Stimulated activated CD8-positive, alpha-beta memory T cell treated with anti-CD3 and anti-CD28 coated beads, Interleukin-15, amount 100 ng/mL, for 48 hours (primary cell): ENCODE measurements at places on chromosomes 11 and 22.

DNA sequence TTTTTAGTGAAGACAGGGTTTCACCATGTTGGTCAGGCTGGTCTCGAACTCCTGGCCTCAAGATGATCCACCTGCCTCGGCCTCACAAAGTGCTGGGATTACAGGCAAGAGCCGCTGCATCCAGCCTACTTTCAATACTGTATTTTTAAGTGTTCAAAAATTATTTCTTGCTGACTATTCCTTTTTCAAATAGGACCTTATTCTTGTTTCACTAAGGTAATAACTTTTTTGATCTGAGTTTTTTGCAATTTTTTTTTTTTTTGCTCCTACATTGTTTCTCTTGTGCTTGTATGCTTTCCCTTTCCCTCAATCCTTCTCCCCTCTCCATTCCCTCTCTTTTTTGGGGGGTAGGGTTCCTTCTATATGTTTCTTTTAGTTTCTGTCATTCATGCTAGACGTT is 73.1 kb downstream of the FAM168A start:
- no peak for DNase-seq

GRCh38 chr11:74714904-74715303 is 16.3 kb downstream of the CHRDL2 start:
- DNase-seq, result no peak

DNA sequence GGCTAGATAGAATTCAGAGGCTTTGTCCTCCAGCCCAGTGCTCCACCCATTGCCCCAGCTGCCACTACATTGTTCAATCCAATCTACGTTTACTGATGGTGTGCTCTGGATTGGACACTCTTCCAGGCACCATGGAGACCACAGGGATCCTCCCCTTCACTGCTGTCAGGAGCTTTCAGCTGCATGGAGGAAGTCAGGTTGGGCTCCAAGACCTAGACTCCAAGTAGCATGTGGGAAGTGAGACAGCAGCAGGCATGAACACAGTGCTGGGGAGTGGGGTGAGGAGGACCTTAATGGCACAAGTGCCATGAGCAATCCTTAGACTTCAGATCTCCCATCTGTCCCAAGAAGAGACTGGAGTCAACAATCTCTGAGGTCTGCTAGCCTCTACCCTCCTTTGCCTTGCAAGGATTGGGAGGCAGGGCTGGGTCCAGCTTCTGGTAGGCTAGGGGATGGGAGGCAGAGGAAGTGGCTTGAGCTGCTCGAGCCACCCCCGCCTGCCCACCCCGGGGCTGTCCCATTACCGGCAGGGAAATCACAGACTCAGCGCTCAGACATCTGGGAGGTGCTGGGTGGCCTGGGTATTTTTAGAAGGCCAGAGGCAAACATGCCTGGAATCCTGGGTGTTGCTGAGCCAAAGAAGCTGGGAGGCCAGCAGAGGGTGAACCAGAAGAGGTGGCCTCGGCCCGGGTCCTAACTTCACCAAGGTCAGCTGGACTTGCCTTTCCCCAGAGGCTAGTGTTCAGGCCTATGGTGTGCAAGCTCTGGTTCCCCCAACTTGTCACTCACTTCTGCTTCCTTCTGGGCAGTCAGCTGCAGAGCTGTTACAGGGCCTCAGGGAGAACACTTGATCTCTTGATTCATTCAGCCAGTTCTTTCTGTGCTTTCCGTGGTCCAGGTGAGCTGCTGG is 15.2 kb upstream of the FCHSD2 start:
- no peak for DNase-seq

GRCh38 chr22:47446331-47446730 is 683.9 kb downstream of the TBC1D22A start:
- DNase-seq, result no peak

DNA sequence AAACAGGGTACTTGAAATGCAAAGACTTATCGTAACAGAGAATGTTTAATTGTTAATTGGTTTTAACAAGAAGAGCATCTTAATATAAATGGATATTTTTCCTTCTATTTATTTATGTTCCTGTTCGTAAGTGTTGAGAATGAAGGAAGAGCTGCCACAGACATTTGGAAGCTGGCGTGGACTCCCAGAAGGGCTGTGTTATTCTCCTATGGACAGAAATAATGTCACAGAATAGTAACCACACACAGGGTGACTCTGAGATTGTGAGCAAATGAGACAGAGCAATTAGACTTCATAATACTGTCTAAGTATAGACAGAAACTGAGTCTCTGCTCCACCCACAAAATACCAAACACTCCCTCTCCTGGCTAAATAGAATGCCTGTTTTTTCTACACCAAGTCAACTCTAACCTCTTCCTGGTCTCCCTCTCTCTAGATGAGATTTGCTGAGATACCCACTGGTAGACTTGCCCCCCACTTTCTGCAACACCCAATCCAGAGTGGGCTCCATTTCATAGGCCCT is 6.1 kb downstream of the APOL3 start:
- no peak for DNase-seq

- DNase-seq, result no peak
Measured at GRCh38 chr22:38461057-38461413, 6.0 kb upstream of the KCNJ4 start.

DNA sequence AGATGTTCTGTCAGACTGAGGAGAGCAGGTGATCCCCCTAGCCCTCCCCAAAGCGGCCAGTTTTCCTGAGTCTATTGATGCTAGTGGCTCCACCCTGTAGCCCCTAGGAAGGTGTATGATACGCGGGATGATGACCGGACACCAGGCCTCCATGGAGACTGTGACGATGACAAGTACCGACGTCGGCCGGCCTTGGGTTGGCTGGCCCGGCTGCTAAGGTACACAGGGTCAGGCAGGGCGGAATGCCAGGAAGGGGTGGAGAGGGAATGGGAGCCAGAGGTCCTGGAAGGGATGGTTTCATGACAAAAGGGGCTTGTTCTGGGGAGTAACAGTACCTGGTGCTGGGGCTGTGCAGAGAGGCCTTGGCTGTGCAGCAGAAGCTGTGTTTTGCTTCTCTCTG is 3.2 kb downstream of the ZFPL1 start:
- no peak for DNase-seq
